ENCODE measurements at places on chromosomes 7 and 10. TPM values are rescaled to one million over a fixed set of nuclear protein-coding genes. Genes with fewer than 3 reads are reported as not detected.

ABCA13 gene
- total RNA-seq: not detected

PIP gene
- not detected for total RNA-seq

OLAH gene
- not detected for total RNA-seq

TRPV5 gene
- total RNA-seq: not detected

CEP55 gene
- total RNA-seq: 2.2 TPM

AVPI1 gene
- total RNA-seq: 6.8 TPM

AKR1C8 gene
- total RNA-seq: not detected

NODAL gene
- not detected for total RNA-seq

SVIL gene
- 86.8 TPM for total RNA-seq

OR13A1 gene
- not detected for total RNA-seq

NUPR2 gene
- total RNA-seq: not detected

TSPAN33 gene
- 0.15 TPM for total RNA-seq

ANKIB1 gene
- total RNA-seq: 23.8 TPM

GPER1 gene
- 7.6 TPM for total RNA-seq
